ENCODE measurements at places on chromosomes 13 and 19.

- peaks cover 19% of the 10 kb centered on the region for H3K36me3 ChIP-seq
- H3K27ac ChIP-seq = no peak overlapping the region
- H3K4me3 ChIP-seq = no peak overlapping the region
- H3K27me3 ChIP-seq = no peaks in the 10 kb centered on the region
- H3K4me1 ChIP-seq = no peaks in the 10 kb centered on the region
- ATAC-seq = no peak
Observed at GRCh38 chr13:44971656-44972595, 17.3 kb downstream of the NUFIP1 start.

GRCh38 chr13:72552731-72553130 is 174.7 kb downstream of the MZT1 start:
- no peaks in the 10 kb centered on the region for H3K27me3 ChIP-seq
- H3K4me1 ChIP-seq = no peaks in the 10 kb centered on the region
- no peak overlapping the region for H3K4me3 ChIP-seq
- no peak for ATAC-seq

- H3K4me1 ChIP-seq = no peaks in the 10 kb centered on the region
- no peaks in the 10 kb centered on the region for H3K27me3 ChIP-seq
- H3K27ac ChIP-seq = no peak overlapping the region
- H3K36me3 ChIP-seq = peaks cover 25% of the 10 kb centered on the region
Observed at GRCh38 chr13:49731766-49732165, 40.5 kb upstream of the EBPL start.

GRCh38 chr13:100363874-100364273 is 224.7 kb downstream of the GGACT start:
- no peaks in the 10 kb centered on the region for H3K4me1 ChIP-seq
- ATAC-seq = no peak

DNA sequence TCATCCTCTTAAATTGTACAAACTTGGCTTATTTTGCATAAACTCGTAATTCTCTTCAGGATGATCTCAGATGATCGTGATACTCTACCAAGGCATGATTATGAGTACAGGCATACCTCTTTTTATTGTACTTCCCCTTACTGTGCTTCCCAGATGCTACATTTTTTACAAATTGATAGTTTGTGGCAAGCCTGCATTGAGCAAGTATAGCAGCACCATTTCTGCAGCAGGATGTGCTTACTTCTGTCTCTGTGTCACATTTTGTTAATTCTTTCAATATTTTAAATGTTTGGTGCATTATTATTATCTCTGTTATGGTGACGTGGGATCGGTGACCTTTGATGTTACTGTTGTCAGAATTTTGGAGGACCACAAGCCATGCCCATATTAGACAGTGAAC is 752.3 kb downstream of the PCDH9 start:
- H3K36me3 ChIP-seq = no peaks in the 10 kb centered on the region
- H3K4me1 ChIP-seq = no peaks in the 10 kb centered on the region
- no peak overlapping the region for H3K4me3 ChIP-seq
- H3K27me3 ChIP-seq = no peaks in the 10 kb centered on the region
- ATAC-seq = no peak

GRCh38 chr19:40410030-40410389 is 3.2 kb downstream of the PRX start:
- no peak overlapping the region for H3K4me3 ChIP-seq
- peak; percentile 57 for ATAC-seq
- no peaks in the 10 kb centered on the region for H3K36me3 ChIP-seq
- peak overlapping the region; percentile 45 for H3K27ac ChIP-seq
- peaks cover 37% of the 10 kb centered on the region for H3K4me1 ChIP-seq
- H3K27me3 ChIP-seq = no peaks in the 10 kb centered on the region

DNA sequence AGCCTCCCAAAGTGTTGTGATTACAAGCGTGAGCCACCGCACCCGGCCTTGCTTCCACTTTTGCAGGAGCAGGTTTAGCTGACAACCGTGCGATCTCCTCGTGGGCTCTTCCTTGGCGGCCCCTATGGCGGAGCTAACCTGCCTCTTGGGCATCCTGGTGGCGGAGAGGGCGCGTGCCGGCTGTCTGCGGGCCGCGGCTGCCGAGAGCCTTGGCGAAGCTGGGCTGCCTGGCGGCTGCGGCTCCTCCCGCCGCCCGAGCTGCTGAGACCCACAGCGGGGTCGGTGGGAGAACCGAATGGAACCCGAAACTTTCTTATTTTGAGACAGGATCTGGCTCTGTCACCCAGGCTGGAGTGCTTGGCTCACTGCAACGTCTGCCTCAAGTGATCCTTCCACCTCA is 55.7 kb downstream of the NLRP12 start:
- no peaks in the 10 kb centered on the region for H3K27me3 ChIP-seq
- no peak overlapping the region for H3K4me3 ChIP-seq
- no peaks in the 10 kb centered on the region for H3K36me3 ChIP-seq
- no peak for ATAC-seq

- ATAC-seq = no peak
- peaks cover 79% of the 10 kb centered on the region for H3K4me1 ChIP-seq
Observed at GRCh38 chr19:45049073-45049736, 10.4 kb downstream of the CLASRP start.

DNA sequence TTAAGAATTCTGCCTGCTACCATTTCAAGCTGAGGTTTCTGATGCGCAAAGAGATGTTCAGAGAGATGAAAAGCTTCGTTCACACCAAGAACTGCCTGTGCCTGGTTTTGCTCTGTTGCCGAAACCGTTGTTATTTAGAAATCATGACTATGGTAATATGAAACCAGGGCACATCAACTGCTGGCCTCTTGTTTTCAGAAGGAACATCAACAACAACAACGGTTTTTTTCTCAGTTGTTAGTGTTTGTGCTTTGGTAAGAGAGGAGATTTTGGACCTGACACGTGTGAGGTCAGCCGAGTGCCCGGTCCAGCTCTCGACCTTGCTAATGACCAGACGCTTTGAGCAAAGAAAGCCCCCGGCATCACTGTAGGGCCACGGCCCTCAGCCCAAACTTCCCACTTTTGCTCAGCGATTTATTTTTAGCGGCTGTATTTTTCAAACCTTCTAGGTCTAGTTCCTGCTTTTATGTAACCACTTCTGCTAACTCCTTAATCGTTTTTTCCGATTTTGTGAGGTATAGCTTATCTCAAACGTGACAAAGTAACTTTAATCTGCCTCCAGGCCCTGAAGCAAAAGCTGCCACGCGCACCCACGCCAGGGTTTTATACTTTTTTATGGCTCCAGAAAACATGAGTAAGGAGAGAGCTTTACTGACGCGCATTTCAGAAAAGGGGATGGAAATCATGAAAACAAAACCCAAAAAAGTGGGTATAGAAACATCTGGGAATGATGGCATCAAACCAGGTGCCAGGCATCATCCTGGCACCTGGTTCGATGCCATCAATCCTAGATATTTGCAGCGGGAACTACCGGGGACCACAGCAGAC is 42.0 kb downstream of the KLF2 start:
- peak; percentile 73 for ATAC-seq
- H3K27ac ChIP-seq = no peak overlapping the region
- H3K27me3 ChIP-seq = no peaks in the 10 kb centered on the region
- peaks cover 8% of the 10 kb centered on the region for H3K4me1 ChIP-seq
- H3K36me3 ChIP-seq = peaks cover 16% of the 10 kb centered on the region

GRCh38 chr19:53876651-53877224 is 5.3 kb upstream of the PRKCG start:
- no peak for ATAC-seq
- no peak overlapping the region for H3K27ac ChIP-seq
- H3K27me3 ChIP-seq = peaks cover 8% of the 10 kb centered on the region
- H3K36me3 ChIP-seq = peaks cover 18% of the 10 kb centered on the region
- H3K4me1 ChIP-seq = peaks cover 18% of the 10 kb centered on the region

GRCh38 chr13:47869776-47870175 is 131.3 kb downstream of the SUCLA2 start:
- peaks cover 9% of the 10 kb centered on the region for H3K27me3 ChIP-seq
- no peak overlapping the region for H3K27ac ChIP-seq
- peaks cover 16% of the 10 kb centered on the region for H3K36me3 ChIP-seq
- no peak for ATAC-seq
- peaks cover 12% of the 10 kb centered on the region for H3K4me1 ChIP-seq

- no peaks in the 10 kb centered on the region for H3K36me3 ChIP-seq
- H3K27ac ChIP-seq = peak overlapping the region; percentile 41
- ATAC-seq = peak; percentile 49
- H3K4me3 ChIP-seq = peak overlapping the region; percentile 82
Observed at GRCh38 chr19:3274942-3275582, 50.6 kb downstream of the CELF5 start.

GRCh38 chr13:28497143-28497876 is 2.4 kb upstream of the FLT1 start:
- peaks cover 60% of the 10 kb centered on the region for H3K27me3 ChIP-seq
- H3K4me3 ChIP-seq = no peak overlapping the region
- H3K36me3 ChIP-seq = no peaks in the 10 kb centered on the region
- no peak for ATAC-seq

DNA sequence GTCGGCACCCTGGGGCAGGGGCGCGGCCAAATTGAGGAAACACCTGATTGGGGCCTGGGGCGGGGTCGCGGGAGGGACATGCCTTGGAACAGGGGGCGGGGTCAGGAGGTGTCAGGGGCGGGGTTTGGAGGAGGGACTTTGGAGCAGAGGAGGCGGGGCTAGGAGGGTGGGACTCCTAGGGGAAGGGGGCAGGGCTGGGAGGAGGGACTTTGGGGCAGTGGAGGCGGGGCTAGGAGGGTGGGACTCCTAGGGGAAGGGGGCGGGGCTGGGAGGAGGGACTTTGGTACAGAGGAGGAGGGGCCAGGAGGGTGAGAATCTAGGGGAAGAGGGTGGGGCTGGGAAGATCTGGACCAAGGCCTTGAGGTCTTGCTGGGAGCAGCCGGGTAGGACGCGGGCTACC is 21.9 kb downstream of the GRIN2D start:
- no peaks in the 10 kb centered on the region for H3K36me3 ChIP-seq
- H3K4me3 ChIP-seq = no peak overlapping the region
- no peak overlapping the region for H3K27ac ChIP-seq

GRCh38 chr13:49421391-49421790 is 22.5 kb downstream of the CAB39L start:
- ATAC-seq = no peak
- no peaks in the 10 kb centered on the region for H3K4me1 ChIP-seq
- no peaks in the 10 kb centered on the region for H3K27me3 ChIP-seq
- no peaks in the 10 kb centered on the region for H3K36me3 ChIP-seq
- no peak overlapping the region for H3K27ac ChIP-seq

DNA sequence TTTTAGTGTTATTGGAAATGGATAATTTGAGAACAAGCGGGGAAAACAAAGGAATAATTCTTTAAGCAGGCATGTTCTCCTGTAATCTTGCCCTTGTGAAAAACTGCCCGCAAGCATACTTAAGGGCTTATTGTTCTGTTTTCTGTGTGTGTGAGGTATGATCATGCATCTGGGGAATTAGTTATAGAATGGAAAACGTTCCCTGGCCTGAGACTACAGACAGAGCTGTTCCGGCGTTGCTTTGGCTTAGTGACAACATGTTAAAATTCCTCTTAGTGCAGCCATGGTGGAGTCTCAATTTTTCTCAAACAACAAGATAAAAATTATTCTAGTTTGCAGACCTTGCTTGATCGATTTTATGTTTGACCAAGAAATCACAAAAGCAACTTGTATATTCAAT is 560.2 kb upstream of the SPRY2 start:
- no peaks in the 10 kb centered on the region for H3K36me3 ChIP-seq
- no peak overlapping the region for H3K4me3 ChIP-seq
- H3K27me3 ChIP-seq = no peaks in the 10 kb centered on the region
- H3K4me1 ChIP-seq = no peaks in the 10 kb centered on the region
- no peak overlapping the region for H3K27ac ChIP-seq
- ATAC-seq = no peak

GRCh38 chr13:27035892-27036235 is 135.7 kb downstream of the USP12 start:
- no peaks in the 10 kb centered on the region for H3K36me3 ChIP-seq
- no peak overlapping the region for H3K27ac ChIP-seq
- peaks cover 21% of the 10 kb centered on the region for H3K27me3 ChIP-seq
- H3K4me1 ChIP-seq = peaks cover 16% of the 10 kb centered on the region
- H3K4me3 ChIP-seq = no peak overlapping the region

DNA sequence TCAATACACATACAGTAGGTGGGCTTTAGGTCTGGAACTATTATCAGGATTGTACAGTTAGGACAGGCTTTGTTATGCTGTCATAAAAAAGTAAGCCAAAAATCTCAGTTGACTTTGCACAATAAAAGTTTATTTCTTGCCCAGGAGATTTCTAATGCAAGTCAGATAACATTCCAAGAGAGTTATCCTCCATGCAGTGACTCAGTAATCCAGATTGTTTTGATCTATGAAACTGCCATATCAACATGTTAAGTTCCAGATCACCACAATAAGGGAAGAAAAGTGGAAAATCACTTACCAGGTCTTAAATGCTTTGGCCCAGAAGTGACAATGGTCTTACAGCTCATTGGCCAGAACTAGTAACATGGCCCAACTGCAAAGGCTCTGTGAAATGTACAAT is 636.2 kb upstream of the KLF12 start:
- H3K27me3 ChIP-seq = no peaks in the 10 kb centered on the region
- no peak overlapping the region for H3K27ac ChIP-seq
- H3K4me3 ChIP-seq = no peak overlapping the region
- H3K36me3 ChIP-seq = no peaks in the 10 kb centered on the region

DNA sequence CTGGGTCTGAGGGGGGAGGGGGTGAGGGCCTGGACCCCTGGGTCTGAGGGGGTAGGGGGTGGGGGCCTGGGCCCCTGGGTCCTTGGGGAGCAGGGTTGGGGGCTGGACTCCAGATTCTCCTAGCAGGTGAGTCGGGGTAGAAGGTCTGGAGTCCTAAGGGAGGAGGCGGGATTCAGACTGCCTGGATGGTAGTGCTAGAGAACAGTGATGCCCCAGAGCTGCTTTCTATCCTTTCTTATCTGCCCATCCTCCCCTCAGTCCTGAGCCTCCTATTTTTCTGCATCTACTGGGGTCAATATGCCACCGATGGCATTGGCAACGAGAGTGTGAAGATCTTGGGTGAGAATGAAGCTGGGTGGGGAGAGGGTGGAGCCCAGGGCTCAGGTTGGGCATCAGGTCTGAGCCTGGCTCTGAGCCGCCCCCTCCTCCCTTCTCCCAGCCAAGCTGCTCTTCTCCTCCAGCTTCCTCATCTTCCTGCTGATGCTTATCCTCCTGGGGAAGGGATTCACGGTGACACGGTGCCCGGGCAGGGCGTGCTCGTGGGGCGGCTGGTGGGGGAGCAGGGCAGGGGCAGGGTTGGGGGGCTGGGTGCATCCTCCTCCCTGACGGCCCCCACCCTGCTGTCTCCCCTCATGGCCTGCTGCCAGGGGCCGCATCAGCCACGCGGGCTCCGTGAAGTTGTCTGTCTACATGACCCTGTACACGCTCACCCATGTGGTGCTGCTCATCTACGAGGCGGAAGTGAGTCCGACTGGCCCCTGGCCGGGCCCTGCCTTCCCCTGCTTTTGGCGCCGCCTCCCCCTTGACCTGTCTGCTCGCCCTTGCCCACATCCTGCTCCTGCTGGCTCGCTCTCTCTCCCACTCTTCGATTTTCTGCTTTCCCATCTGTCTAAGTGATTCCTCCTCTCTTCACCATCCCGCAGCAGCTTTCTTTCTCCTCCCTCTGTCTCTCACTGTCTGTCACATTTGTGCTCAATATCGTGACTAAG is 3.4 kb downstream of the TMEM145 start:
- peak overlapping the region; percentile 38 for H3K27ac ChIP-seq
- H3K4me1 ChIP-seq = peaks cover 30% of the 10 kb centered on the region
- H3K27me3 ChIP-seq = peaks cover 41% of the 10 kb centered on the region
